Jurkat, Clone E6-1 (cell line): ENCODE measurements at places on chromosomes 16 and 17.

DNA sequence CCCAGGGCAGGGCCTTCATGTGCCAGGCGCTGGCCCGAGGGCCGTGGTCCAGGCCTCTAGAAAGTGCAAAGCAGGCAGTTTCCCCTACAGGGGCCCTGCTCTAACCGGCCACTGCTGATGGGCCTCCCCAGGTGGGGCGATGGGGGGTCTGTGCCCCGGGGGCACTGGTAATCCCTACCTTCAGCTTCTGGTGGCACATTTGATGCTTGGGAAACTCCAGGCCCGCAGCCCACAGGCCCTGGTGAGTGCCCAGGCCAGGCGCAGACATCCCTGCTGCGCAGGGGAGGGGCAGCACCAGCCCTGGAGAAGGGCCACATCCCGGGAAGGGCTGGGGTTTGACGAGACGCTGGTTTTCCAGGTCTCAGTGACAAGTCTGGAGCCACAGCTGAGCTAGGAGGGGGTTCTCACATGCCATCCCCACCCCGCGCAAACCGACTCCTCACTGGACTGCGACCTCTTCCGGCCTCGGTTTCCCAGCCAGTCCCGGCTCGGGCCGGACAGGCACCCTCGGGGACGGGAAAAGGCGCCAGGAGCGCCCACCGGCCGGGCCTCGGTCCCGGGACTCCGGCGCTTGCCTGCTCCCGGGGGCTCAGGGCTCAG lies 1.6 kb downstream of the DOC2B start:
- no peak for DNase-seq

DNA sequence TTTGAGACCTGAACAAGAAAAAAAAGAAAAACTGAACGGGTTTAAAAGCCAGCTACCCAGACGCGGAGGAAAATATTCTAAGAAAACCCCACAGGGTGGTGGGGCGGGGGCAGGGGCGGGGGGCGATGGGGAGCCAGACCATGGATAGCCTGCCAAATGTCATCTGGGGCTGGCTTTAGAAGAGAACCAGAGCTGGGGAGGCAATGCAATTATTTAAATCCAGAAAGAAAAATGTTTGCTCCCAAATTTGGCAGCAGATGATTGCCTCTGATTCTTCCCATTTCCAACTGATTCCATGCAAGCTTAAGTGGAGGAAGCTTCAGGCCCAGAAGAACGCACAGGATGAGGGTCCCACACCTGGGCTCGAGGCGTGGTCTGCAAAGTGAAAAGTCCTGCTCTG lies 34.8 kb downstream of the ZNF423 start:
- DNase-seq: no peak

- DNase-seq: no peak
Measured at GRCh38 chr17:41284043-41284442, 8.5 kb downstream of the KRTAP9-7 start.

GRCh38 chr16:51337662-51338061 lies 186.6 kb upstream of the SALL1 start:
- no peak for DNase-seq

- no peak for DNase-seq
Measured at GRCh38 chr17:21304091-21304490, 19.6 kb downstream of the MAP2K3 start.

- DNase-seq: no peak
Measured at GRCh38 chr17:15973834-15974233, 25.7 kb downstream of the ZSWIM7 start.

- DNase-seq: no peak
Measured at GRCh38 chr17:82645516-82645915, 2.7 kb downstream of the WDR45B start.
